Mesenteric fat pad (tissue), 1 donor: ENCODE measurements at places on chromosomes 4 and X. TPM values are rescaled to one million over a fixed set of nuclear protein-coding genes. Genes with fewer than 3 reads are reported as not detected.

The IL13RA2 gene
- not detected for total RNA-seq

The MAGEC1 gene
- not detected for total RNA-seq

The GRIA3 gene
- total RNA-seq: 0.71 TPM

The SLC4A4 gene
- total RNA-seq: 5.5 TPM

The GAGE12H gene
- not detected for total RNA-seq

The SASH3 gene
- 24.3 TPM for total RNA-seq

The RBMXL3 gene
- total RNA-seq: not detected

The EVC2 gene
- total RNA-seq: 4.0 TPM
